ENCODE measurements at places on chromosomes 1 and 21. TPM values are rescaled to one million over a fixed set of nuclear protein-coding genes. Genes with fewer than 3 reads are reported as not detected.
A peak's percentile ranks its signal among the peaks of the same experiment; 100 is the strongest.

CENPL gene
- polyA plus RNA-seq: 12.7 TPM

NCAM2 gene
- polyA plus RNA-seq: 8.0 TPM

CHI3L1 gene
- polyA plus RNA-seq: 10.4 TPM

MAP1LC3C gene
- 0.99 TPM for polyA plus RNA-seq

FAM163A gene
- polyA plus RNA-seq: 0.74 TPM

HES3 gene
- not detected for polyA plus RNA-seq

DCDC2B gene
- 0.96 TPM for polyA plus RNA-seq

RNU1-4 gene
- not detected for polyA plus RNA-seq

PCNX2 gene
- polyA plus RNA-seq: 13.1 TPM

COL6A1 gene
- 251 TPM for polyA plus RNA-seq

FMO5 gene
- polyA plus RNA-seq: 11.1 TPM

NR1I3 gene
- polyA plus RNA-seq: 2.0 TPM

LRRIQ3 gene
- 5.0 TPM for polyA plus RNA-seq

HEYL gene
- 23.0 TPM for polyA plus RNA-seq

- DNase-seq: no peak
Observed at GRCh38 chr1:35223084-35223630, 30.2 kb upstream of the SFPQ start.

DNA sequence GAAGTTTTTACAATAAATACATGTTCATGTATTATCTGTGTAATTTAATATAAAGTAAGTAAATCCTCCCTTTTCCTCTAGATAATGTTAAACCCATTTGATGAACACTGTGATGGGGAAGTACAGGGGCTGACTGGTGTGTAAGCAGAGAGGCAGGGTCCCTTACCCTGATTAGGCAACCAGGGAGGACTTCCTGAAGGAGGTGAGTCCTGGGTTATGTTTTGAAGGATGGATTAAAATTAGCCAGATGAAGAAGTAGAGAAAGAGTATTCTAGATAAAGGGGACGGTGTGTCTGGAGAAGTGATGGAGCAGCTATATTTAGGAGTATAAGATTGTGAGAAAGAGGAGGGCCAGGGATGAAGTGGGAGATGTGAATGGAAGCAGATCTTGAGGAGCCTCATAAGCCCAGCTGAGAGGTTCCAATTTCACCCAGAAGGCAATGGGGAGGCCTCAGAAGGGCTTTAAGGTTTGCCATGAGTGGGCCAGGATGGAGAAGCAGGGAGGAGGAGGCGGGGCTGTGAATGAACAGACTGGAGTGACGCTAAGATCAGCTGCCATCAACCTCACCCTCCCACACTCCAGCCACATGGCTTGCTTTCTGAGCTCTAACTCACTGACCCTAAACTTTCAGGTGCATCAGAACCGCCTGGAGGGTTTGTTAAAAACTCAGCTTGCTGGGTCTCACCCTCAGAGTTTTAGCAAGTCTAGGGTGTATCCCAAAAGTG, 30.9 kb upstream of the ID3 start:
- no peak for DNase-seq

- no peak for DNase-seq
Observed at GRCh38 chr1:179599623-179600249, 8.1 kb downstream of the TDRD5 start.

GRCh38 chr21:41361786-41362604, at the start of gene MX2:
Gene MX2, plus strand, starts transcription at chr21:41362027. Its CDS starts 14,880 bp downstream, at chr21:41376907.
- DNase-seq: no peak

- no peak for DNase-seq
Observed at GRCh38 chr1:204769997-204770396, 84.5 kb upstream of the LRRN2 start.

DNA sequence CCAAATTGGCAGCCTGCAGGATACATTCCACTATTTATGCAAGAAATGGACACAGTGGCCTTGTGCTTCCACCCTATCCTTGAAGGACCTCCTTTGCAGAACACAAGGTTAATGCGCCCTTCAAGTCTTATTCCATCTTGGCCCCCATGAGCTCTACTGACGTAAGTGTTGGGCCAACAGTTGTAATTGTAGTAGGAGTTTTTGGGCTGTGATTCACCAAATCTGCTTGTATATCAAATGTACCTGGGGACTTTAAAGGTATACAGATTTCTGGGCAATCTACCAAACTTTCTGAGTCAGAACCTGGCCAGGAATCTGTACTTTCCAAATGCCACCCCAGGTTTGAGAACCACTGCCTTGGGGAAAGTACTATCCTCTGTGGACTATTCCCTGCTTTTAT, 100.9 kb upstream of the MARK1 start:
- DNase-seq: no peak

DNA sequence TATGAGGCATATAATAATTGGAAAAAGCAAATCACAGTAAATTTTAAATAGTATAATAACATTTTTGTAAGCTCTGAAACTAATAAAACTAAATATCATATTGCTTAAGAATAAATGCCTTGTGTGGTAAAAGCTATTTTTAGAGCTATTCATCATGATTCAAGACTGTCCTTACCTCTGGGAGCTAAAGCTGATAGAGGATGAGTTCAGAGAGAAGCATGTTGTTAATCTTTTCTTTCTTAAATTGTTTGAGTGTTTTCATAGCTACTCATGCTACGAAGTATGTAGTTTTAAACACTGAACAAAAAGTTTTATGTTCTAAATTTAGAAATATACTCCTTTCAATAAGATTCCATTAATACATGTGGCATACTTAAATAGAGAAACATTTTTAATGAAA, 30.5 kb downstream of the IFI16 start:
- DNase-seq: no peak

DNA sequence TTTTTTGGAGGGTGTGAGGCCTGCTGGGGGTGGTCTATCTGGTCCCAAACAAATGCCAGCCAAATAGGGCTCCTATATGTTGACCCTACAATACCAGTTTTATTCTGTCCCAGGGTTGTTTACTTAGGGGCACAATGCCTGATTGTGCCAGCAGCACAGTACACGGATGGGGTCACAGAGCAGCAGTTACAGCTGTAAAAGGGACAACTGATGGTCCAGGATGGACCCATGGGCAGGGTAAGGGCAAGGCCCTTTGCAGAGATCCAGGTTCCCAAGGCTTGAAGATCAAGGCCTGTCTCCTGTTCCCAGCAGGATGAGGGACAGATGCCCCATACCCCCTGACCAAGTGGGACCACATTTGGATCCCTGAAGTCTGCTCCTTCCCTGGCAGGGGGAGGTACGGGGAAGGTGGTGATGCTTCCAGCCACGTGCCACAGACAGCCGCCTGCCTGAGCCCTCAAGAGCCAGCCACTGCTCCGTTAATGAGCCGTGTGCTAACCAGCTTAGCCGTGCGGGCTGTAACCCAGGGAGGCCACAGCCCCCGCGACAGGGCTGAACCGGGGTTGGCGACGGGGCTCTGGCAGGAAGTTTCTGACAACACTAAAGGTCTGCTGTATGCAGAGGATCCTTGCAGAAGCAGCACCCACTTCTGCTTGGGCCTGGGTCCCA, 18.2 kb downstream of the SLC6A9 start:
- DNase-seq: peak; percentile 24

- no peak for DNase-seq
Observed at GRCh38 chr1:97739596-97740103, 181.2 kb downstream of the DPYD start.

DNA sequence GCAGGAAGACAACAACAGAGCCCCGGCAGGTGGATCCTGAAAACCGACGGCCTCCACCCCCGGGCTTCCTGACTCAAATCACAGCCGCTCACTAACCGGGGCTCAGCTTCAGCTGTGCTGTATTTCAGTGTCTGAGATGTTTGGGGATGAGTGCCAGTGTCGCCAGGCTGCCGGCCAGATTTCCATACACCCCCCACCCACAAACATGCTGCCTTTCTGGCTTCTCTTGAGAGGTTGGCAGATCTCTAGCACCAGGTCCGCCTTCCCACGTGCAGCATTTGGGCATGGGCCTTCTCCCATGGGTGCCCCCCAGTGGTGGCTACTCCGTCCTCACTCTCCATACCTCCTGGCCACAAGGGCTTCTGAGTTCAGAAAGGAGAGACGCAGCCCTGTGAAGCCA, 34.8 kb downstream of the KCNAB2 start:
- DNase-seq: no peak

GRCh38 chr1:190479516-190479915, 1.9 kb upstream of the BRINP3 start:
- DNase-seq: no peak

DNA sequence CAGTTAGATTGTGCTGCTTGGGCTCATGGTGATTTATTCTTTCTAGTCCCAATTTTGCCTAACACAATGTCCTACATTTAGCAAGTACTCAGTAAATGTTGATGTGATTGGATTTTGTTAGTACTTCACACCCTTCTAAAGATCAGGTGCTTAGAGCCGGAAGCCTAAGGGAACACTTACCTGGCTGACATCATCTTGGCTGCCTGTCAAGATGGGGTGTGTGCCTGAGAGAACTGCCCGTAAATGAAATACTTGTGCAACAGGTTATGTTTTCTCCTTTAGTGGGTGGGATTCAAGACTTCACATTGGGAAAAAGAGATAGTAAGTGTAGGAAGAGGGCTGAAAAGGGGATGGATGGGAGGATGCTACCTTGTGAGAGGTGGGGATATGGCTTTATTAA, 75.5 kb upstream of the MACF1 start:
- DNase-seq: no peak

DNA sequence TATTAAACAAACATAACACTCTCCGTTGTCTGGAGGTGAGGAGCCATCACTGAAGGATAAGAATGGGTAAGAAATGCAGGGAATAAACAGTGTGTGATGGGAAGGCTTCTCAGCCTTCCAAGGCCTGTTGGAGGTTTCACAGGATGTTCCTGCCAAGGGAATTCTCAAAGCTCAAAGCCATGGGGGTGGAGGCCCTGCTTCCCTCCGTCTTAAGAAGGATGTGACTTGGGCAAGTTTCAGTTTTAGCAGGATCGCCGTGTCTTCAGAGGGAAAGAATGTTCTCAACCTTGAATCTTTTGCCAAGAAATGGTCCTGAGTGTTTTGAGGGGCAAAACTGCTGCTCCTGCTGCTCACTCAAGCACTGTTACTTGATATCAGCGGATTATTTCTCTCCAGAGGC, 41.7 kb upstream of the IL20 start:
- no peak for DNase-seq

DNA sequence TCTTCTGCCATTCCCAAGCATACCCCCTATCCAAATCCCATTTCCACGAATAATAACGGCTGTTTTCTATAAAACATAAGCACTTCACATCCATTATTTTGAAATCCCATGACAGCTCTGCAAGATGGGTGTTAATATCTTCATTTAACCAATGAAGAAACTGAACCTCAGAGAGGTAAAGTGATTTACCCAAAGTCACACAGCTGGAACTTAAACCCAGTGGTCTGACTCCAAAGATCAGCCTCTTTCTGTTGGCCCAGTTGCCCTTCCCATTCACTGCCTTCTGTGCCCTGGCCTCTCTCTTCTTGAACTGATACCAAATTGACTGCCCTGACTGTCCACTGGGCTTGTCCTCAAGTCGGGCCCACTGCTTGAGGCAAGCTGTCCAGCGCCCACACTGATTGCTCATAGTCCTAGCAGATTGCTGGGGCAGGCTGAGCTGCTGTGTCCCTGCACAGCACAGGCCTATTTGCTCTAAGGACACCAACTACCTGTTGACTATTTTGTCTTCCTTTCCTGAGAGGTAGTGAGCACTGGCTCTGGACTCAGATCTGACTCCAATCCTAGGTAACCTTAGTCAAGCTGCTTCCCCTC, 19.3 kb downstream of the TAL1 start:
- DNase-seq: no peak

GRCh38 chr1:209363112-209363511, 220.4 kb upstream of the CAMK1G start:
- no peak for DNase-seq

DNA sequence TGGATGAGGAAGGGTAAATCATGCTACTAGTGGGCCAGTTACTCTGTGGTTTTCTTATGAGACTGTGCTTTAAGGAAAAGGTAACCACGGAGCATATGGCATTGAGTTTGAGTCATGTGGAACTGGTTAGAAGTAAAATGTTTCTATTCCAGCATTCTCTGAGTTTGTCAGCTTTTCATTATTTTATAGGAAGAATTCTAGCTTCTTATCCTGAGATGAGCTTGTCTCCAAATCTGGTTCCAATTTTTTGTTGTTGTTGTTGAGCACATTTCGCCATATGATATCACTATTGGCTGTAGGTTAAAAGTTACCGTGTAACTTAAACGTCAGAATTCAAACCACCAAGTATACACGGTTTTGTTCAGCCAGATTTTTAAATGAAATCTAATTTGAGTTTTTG, 69.9 kb downstream of the ATF6 start:
- no peak for DNase-seq

DNA sequence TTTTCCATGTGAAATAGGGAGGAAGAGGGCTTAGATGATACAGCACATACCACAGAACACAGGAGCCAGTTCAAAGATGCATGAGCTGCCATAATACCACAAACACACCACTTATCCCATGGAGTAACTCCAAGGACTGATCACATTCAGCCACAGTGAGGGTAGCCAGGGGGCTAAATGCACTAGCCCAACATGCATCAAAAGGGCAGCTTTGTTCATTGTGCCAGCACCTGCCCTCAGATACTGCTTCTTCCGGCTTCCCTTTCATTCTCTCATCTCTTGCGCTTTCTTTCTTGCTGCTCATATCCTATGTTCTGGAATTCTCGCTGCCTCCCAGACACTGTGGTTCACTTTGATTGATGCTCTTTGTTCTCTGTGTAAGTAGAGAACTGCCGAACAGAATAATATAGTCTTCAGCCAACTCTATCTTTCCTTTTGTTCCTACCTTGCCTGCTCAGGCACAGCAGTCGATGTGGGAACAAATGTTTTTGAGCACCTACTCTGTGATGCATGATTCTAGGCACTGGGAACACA, 50.0 kb upstream of the SYT6 start:
- DNase-seq: no peak

- DNase-seq: no peak
Observed at GRCh38 chr1:15172405-15173259, 19.1 kb downstream of the TMEM51 start.

- DNase-seq: no peak
Observed at GRCh38 chr1:94118471-94118870, 2.5 kb downstream of the ABCA4 start.

- DNase-seq: peak; percentile 48
Observed at GRCh38 chr1:50023292-50024159, at the start of gene AGBL4. Gene AGBL4, minus strand, starts transcription at chr1:50023954.

- no peak for DNase-seq
Observed at GRCh38 chr1:201949491-201949890, 3.1 kb upstream of the LMOD1 start.

GRCh38 chr1:93592551-93592949, 89.1 kb downstream of the BCAR3 start:
- DNase-seq: no peak

DNA sequence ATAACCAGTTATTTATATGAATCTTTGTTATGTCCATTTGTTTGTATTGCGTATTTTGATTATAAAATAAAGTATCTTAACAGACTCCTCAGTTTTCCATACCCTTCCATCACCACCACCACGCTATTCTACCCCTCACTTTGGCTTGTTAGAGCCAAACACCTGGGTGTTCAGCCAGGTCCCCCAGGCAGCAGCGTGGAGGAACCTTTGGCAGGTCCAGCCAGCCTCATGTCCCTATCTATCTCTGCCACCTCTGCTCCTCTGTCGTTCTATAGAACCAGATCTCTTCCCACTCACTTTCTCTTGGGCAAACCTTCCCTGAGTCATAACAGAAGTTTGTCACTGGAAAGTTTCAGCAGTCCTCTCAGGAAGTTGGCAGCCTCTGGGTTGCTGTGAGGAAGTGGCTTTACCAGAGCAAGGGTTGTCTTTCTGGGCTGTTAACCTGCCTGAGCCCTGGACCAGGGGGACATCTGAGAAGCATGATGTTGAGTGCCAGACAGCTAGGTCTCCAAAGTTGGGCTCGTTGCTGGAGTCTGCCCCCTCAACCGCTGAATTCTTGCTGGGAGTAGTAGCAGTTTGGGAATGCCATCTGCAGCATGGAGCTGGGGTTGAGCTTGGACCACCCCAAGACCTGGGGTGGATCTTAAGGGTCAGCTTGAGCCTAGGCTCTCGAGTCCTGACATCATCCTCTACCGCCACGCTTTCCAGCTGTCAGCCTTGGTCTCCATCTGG, 996 bp upstream of the SH3BGRL3 start:
- no peak for DNase-seq
